Stomach (tissue), 19 donors: ENCODE measurements at places on chromosomes 11 and 22. TPM values are rescaled to one million over a fixed set of nuclear protein-coding genes. Genes with fewer than 3 reads are reported as not detected.

GRCh38 chr11:106092446-106092845 lies 15.0 kb downstream of the AASDHPPT start:
- no peak for DNase-seq

DNA sequence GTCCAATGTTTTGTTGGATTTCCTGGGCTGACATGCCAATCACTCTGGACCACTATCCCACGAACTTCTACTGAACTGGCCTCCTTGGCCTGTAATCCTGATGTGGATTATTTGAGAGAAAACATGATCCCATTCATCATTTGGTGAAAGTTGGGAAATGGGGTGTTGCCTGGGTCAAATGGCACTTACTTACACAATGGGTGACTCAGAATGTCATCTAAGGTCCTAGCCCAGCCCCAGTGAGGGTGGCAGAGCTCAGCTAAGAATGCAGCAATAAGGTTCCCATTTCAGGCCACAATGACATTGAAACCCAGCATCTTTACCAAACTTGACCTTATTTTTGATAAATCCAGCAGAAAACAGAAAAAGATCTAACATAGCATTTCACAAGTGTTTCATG lies 8.0 kb upstream of the DSCAML1 start:
- no peak for DNase-seq

- DNase-seq, result no peak
Measured at GRCh38 chr11:9922806-9923205, 258.9 kb downstream of the SWAP70 start.

Gene RELA
- polyA plus RNA-seq, result 37.9 TPM

- DNase-seq, result peak; percentile 31
Measured at GRCh38 chr22:49230194-49230577, 597.5 kb downstream of the BRD1 start.

DNA sequence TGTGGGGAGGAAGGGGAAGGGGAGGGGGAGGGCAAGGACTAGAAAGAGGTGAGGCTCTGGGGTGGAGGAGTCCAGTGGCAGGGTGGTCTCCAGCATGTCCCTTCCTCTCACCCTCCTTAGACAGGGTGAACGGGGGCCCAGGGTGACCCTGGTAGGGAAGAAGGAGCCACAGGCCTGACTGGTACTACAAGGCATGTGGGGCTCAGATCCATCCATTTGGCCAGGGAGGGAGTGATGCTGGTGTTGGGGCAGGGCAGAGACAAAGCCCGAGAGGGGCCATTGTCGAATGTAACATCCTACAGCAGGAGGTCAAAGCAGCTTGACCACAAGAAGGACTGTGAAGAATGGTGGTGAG lies 69.0 kb upstream of the SHISAL1 start:
- no peak for DNase-seq

- DNase-seq, result no peak
Measured at GRCh38 chr11:130338667-130339066, 23.9 kb upstream of the ZBTB44 start.

DNA sequence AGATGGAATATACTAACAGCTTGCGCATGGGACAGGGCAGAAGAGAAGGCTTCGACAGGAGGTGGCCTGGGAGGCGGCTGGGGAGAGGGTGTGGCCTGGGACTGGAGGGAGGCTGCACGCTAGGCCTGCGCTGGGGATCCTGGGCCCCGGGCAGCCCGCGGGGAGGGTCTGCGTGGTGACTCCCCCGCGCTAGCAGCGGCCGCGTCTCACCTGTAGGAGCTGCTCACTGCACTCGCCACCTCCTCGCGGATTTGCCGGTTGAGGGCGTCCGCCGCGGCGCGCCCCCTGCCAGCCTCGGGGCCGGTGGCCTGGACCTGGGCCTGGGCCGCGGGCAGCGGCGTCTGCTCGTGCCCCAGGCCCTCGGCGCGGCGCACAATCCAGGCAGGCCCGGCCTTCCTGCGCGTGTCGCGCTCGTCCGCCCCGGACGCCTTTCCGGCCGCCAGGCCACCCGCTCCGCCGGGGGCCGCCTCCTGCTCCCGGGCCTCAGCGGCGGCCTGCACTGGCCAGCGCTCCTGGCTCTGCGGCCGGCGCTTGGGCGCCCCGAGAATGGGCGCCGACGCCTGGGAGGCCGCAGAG lies 1.5 kb downstream of the MAP6 start:
- DNase-seq, result peak; percentile 67

DNA sequence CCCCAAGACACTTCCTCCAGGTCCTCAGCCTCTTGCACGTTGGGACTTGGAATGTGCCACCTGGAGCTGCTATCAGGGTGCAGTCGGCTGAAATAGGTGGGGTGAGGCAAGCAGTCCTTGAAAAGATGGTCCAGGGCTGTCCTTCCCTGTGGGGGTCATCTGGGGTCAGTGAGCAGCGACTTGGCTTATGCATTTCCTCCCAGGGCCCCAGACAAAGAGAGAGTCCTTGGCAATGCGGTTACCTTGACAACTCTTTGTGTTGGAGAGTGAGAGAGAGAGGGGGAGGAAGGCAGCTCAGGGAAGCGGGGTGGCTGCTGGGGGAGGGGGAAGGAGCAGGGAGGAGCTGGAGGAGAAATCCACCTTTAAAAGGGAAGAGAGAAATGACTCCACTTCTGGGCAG lies 93.8 kb downstream of the MIAT start:
- DNase-seq, result peak; percentile 39

GRCh38 chr11:73156114-73156513 lies 14.0 kb upstream of the FCHSD2 start:
- no peak for DNase-seq

- peak; percentile 70 for DNase-seq
Measured at GRCh38 chr22:37742376-37743171, 45.7 kb downstream of the TRIOBP start.
